ENCODE measurements at places on chromosomes 12 and 14.

- peak; percentile 55 for DNase-seq
Observed at GRCh38 chr12:92144631-92145480, 790 bp downstream of the BTG1 start.

GRCh38 chr14:80395031-80395430, 183.7 kb upstream of the DIO2 start:
- peak; percentile 71 for DNase-seq

DNA sequence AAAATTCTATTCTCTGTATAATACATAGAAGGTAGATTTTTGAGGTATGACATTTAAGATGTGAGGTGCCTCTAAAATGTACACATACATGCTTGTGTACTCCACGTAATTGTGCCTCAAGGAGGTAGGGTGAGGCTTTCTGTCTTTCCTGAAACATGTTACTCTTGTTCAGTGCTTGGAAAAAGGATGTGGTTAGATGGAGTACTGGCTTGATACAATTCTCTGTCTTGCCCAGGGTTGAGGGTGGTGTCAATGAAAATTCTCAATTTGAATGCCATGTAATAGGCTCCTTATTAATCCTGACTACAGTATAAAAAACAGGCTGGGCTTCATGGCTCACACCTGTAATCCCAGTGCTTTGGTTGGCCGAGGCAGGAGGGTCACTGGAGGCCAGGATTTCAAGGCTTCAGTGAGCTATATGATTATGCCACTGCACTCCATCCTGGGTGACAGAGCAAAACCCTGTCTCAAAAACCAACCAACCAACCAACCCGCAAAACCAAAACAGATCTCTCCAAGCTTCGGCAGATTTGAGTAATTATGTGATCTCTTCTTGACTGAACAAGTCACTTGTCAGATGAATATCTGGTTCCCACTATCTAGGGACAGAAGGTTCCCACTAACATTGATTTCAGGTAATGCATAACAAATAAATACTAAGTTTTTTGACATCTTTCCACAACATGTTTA, 41.6 kb downstream of the RCOR1 start:
- DNase-seq, result no peak

GRCh38 chr12:103144278-103144677, 186.8 kb downstream of the ASCL1 start:
- no peak for DNase-seq

DNA sequence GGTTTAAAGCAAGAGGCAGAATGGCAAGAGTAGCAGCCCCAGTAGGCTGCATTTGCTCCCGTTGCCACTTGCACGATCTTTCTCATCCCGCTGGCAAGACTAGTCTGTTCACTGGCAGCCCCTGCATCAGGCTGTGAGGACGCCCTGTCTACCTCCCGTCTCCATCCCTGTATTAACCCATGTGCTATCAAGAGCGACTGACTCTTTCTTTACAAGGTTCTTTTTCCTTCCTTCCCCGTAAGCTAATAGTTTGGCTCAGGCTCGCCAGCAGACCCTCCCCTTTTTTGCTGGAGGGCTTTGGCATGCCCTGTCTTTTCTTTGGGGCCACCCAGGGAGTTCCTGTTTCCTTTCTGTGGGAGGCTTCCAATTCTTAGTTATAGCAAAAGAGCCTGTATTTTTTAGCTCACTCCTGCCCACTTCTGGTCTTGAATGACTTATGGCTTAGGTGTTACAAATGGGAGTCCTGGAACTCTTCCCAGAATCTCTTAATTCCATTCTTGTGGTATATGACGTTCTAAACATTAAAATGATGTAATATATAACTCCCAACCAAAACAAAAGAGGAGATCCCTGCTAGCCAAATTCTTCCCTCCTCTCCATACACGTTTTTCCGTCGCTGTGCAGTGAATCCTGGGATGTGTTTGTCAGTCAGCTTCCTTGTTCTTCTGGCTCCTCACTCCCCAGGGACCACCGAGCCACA, 149.0 kb downstream of the PRKCH start:
- peak; percentile 96 for DNase-seq

- no peak for DNase-seq
Observed at GRCh38 chr14:59347915-59348314, 117.3 kb downstream of the GPR135 start.

DNA sequence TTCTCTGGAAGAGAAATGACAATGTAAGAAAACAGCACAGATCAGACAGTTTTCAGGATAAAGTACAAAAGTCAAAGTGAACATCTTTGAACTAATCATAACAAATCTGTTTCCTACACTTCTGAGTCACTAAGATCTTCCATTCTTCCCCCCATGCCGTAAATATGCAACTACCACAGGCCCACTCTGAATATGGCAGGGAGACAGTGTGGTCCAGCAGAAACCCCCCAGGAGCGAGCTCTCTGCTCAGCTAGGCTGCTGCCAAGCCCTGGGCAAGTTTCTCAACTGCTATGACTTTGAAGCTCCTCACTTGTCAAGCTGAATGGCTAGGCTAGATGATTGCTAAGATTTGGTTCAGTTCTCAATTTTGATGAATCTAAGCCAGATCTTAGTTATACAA, 148.1 kb downstream of the EFCAB11 start:
- DNase-seq, result no peak

GRCh38 chr14:29035134-29035533, 268.5 kb downstream of the FOXG1 start:
- DNase-seq, result no peak

DNA sequence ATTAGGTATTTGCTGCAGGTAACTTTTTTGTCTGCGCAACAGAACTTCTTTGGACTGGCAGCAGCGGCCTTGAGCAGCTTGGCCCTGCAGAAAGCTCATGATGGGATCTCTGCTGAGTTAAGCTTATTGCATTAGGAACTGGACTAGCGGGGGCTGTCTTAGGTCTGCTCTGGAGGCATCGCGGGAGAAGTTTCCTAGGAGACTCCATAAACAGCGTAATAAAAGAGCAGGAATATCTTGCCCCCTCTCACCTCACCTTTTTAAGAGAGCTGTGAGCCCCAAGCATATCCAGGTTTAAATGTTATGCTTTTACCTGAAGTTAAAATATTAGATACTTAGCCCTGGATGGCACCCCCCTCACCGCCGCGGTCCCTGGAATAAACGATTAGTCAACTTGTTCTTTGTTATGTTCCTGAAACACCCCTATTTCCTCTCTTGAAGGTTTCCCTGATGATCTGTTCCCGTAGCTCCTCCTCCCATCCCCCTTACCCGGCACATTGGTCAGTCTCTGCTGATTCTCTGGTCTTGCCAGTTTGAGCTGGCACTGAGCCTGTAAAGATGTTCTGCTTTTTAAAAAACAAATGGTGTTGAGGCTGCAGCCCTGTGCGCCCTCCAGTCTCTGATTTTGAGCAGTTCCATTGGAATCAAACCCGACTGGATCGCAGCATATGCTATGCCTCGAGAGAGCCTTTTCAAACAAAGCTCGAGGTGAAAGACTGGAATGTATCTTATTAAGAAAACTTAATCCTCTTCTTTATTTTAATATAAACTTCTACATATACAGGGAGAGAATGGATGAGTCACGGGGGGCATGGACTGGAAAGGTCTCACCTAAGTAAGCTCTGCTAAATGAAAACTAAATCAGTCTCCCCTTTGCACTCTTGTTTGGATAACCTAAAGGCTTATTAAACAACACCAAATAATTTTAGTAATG, 1.9 kb downstream of the MLXIP start:
- peak; percentile 84 for DNase-seq

DNA sequence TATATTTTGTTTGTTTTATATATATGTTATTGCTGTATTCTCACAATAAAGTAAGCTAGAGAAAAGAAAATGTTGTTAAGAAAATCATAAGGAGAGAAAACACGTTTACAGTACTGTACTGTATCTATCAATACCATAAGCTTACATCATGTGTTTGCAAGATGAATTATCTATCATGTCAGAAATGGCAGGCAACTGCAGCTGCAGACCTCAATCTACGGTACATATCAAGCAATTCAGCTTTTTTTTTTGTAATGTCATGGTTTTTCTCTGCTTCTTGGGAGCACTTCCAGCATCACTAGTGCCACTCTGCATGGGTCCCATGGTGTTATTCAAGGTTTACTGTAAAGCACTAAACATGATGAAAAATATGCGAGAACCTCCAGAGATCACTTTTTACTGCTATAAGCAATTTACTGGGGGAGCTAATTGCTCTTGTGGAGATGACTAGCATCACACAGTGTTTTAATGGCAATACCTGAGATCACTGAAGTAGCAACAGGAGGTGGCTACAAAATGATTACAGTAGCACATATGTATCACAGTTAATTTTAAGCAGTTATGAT, 9.0 kb upstream of the KRT2 start:
- no peak for DNase-seq

DNA sequence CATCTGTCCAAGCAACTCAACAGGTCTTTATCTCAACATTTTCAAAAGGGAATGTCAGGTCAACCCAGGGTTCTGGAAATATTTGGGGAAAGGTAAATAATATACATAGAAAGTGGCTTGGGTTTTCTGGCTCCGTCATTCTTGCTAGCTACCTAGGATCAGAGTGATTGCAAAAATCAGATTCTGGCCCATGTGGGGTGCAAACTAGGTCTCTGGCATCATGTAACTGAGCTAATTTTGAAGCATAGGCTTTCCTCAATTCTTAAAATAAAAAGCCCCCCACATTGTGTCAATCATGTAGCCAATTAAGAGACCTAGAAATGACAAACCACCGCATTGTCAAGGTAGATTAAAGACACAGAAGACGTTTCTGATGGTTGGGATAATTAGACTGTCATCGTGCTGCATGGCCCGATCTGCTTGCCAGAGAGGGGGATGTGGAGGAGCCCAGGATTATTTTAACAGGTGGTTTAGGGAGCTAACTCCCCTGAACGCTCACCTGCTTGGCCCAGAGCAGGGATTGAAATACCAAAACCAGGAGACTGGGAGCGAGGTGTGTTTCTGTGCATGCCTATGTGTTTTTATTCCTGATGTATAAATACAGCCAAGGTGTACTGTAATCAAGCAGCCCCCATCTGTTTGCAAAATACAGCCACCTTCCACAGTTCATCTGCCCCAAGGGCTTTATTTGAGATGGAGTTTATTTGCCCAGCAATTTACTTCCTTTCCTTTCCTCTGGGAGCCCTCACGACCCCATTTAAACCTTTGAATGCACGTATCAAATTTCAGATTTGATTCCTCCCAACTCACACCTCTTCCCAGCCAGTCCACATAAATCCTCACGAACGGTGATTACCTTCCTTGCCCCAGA, 189.5 kb downstream of the TTC8 start:
- no peak for DNase-seq
